ENCODE measurements at places on chromosomes 5 and 9.

GRCh38 chr5:99034336-99034735, 105.5 kb upstream of the CHD1 start:
- no peak for DNase-seq

DNA sequence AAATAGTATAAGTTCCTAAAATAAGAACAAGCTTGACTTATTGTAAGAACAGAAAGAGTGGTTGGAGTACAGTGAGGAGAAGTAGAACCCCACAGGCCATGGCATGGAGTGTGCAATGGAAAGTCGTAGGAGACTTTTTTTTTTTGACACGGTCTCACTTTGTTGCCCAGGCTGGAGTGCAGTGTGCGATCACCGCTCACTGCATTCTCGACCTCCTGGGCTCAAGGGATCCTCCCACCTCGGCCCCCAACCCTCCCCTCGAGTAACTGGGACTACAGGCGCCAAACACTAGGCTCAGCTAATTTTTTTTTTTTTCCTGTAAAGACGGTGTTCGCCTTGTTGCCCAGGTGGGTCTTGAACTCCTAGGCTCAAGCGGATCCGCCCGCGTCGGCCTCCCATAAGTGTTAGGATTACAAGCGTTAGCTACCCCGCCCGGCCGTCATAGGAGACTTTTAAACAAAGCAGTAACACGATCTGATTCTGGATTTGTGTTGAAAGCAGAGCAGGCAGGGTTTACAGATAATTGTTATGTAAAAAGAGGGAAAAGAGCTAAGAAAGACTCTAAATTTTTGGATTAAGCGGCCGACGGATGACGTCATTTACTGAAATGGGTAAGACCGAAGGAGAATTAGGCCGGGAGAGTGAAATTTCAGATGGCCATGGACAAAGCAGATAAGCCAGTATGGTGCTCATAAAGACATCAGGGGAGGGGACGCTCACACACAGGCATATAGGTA, 752 bp downstream of the TSTD2 start:
- DNase-seq, result peak; percentile 6

GRCh38 chr9:36150574-36151315, 14.2 kb downstream of the GLIPR2 start:
- no peak for DNase-seq

DNA sequence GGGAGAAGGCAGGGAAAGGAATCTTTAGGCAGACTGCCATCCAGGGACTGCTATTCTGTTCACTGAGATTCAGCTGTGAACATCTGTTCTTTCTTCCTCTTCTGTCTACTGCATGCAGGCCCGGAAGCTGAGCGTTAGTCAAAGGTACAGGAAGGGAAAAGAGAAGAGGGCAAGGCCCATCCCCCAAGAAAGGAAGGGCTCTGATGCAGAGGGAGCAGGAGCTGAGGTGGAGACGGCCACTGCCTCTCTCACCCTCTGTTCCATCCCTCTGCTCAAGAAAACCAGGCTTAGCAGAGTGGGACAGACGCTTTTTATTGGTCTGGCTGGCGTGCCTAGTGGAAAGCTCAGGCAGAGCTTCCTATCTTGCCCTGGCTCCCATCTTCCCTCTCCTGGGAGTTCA, 57.6 kb downstream of the PFDN1 start:
- DNase-seq, result no peak

DNA sequence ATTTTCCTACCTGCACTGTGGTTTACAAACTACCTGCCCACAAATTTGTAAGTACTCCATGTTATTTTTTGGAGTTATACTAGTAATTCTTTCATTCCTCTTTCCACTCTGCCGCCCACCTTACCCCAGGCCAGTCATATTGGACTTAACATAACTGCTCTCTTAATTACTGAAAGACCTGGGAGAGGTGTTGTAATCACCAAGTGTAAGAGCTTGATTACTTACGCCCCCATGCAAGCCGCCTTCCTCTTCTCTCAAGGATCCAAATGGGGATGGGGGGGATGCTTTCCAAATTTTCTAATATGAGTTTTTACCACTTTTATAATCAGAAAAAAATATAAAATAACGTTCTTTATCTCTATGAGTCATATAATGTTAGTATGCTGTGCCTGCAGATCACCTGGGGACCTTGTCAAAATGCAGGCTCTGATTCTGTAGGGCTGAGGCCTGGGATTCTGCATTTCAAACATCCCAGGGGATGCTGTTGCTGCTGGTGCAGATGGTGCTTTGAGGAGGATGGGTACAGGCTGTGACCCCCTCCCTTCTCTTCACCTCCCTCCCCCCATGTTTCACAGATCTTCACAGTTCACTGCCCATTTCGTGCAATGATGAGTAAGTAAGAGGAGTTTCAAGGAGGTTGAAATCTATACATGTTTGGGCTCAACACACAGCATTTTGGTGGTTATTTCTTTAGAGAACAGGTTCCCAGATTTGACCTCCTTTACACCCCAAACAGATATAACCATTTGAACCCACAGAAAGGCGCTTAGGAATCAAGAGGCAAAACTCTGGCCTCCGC, 87.3 kb downstream of the SEC61B start:
- no peak for DNase-seq

GRCh38 chr9:131049829-131050715, 41.1 kb downstream of the LAMC3 start:
- no peak for DNase-seq

DNA sequence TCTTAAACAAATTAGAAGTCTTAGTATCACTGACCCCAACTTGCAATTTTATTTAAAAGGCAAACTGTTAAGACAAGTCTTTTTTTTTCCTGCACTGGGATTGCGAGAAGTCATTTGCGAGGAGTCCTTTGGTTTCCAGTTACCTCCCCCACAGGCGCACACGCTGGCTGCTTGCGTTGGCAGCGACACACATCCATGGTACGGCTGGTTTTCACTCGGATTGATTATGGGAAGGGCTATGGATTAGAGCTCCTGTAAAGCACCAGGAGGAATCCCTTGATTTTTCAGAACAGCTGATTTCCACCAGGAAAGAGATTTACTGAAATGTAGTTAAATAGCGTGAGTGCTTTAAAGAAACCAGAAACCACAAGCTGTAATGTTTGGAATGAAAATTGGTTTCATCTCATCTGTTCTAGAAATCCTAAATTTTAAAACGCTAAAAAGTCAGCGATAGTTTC, 737 bp downstream of the SLC1A3 start:
- DNase-seq, result no peak

- DNase-seq, result no peak
These were observed 67.9 kb downstream of the KIAA1958 start for GRCh38 chr9:112554516-112554915.

DNA sequence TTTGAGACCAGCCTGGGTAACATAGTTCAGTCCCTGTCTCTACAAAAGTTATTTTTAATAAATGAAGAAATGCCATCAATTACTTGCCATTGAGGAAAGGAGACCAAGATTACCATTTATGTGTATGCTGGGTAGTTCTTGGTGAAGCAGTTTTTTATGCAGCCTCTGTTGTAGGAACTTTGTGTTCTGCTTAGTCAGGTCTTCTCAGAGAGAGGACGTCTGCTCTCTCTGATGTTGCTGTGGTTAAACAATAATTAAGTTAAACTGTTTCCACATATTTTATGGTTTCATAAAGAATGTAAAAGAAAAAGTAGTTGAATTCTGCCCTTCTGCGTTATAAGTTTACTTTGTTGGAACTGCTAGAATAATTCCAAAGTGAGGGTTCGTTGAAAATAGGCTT, 210.5 kb downstream of the KDM4C start:
- DNase-seq, result no peak

DNA sequence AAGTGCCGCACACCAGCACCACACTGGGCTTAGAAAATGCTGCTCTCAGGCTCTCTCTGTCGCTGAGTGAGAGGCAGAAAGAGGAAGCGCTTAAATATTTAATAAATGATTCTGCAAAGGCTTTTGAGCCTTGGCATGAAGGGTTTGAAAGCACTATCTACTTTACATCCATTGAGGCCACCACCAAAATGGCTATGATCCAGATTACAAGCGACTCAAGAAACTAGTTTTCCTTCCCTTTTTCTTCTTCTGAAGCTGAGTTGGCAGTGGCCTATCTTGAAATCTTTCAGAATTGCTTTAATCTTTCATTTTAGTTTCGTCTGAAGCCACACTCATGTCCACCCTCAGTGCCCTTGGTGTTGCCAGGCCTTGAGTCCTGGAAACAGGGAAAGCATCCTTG, 59.5 kb downstream of the EBF1 start:
- no peak for DNase-seq

GRCh38 chr5:168680395-168680794, 101.2 kb upstream of the PANK3 start:
- no peak for DNase-seq

DNA sequence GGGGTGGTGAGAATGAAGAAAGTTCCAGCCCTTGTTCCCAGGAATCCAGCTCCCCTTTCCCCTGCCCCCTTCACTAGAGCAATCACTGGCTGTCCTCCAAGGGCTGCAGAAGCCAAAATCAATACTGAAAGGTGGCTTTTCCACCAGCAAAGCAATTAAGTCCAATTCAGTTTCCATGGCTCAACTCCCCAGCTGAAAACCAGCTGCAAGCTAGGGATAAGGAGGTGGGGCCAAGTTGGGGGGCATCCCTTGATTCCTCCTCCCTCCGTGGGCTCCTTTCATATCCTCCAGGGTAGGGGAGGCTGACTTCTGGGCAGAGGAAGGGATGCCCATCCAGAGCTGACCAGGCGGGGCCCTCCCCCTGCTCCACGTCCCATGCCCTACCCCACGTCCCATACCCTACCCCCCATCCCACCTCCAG, 22.7 kb downstream of the CAMK2A start:
- DNase-seq, result no peak

DNA sequence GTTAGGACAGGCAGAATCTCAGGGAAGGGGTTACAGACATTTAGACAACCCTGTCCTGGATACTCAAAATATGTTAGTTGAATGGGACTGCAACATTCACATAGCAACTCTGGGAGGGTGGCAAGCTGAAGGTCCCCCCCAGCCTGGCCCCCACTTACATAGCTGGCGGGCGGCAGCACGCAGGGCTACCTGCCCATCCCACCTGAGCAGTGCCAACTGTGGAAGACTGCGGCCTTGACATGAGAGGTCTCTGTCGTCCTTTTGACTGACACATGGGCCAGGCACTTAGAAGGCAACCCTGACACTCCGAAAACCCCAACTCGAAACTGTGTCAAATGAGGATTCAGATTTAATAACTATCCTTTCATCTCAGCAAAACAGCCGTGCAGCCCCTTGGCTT, 16.5 kb downstream of the PAX5 start:
- no peak for DNase-seq

DNA sequence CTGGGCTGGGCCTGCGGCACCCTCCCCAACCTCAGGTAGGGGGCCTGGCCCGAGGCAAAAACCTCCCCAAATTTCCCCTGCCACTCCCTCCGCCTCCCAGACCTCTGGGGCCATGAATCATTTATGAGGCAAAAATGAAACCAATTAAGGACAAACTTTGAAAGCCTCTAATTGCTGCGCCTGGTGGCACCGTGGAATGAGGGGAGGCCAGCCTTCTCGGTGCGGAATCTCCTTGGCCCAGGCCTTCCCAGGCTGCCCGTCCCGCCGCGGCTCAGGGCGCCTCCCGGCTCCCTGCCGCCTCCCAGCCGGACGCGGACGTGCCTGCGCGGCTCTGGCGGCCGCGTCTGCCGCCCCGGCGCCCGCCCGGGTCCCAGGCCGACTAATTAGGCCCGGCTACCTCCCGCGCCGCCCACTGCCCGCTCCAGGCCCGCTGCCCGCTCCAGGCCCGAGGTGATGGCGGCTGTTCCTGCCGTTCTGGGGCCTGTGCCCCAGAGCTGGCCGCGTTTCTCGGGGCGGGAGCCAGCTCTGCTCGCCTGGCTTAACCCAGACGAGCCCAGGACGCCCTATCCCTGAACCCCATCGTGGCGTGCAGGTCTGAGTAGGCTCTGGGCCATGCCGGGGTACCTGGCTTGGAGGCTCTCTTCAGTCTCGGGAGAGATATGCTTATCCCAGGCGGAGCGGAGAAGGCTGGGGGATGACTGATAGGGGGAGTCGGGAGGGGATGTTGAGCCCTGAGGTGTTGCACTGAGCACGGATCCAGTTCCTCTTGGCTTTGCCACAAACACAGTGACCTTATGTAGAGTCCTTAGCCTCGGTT, 20.1 kb downstream of the CXXC5 start:
- peak; percentile 40 for DNase-seq

- no peak for DNase-seq
These were observed 367.8 kb downstream of the IRX2 start for GRCh38 chr5:2383698-2384065.

DNA sequence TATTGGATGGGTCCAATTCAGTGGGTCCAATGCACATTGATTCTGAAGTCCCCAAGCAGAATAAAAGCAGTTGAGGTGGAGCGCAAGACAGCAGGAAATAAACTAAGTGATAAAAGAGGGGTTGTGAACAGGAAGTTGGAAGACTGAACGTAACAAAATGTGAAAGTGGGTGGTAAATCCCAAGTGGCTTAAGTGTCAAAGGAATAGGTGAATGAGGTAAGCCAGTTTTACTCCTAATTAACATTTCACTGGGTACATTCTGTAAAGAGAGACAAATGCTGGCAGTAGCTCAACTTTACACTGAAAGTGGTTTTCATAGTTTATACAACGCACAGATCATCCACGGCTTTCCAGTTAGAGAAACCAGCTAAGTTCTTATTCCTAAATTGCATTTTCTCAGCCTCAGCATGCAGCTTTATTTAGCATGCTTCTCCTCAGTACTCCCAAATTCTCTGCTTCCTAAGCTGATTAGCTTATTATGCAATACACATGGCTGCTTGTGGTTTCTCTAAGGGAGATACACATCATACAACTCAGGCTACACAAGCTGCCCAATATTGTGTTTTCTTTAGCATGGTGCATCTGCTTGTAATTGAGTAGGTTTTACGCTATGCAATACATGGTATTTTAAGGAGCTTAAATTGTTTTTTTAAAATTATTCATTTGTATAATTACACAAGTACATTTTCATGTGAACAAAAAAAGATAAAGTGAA, 34.2 kb upstream of the HSD17B4 start:
- no peak for DNase-seq

GRCh38 chr9:84207491-84207951, 133.0 kb downstream of the SLC28A3 start:
- DNase-seq, result no peak

DNA sequence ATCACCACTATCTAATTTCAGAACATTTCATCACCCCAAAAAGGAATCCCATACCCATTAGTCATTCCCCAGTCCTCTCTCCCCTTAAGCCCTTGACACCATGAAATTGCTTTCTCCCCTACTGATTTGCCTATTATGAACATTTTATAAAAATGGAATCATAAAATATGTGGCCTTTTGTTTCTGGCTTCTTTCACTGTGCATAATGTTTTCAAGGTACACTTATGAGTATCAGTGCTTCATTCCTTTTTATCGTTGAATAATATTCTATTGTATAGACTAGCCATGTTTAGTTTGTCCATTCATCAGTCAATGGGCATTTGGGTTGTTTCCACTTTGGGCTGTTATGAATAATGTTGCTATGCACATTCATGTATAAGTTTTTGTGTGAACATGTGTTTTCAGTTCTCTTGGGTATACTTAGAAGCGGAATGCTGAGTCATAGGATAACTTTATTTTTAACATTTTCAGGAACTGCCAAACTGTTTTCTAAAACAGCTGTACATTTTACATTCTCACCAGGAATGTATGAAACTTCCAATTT, 40.4 kb upstream of the FGF1 start:
- no peak for DNase-seq

GRCh38 chr5:125006011-125006685, 259.7 kb upstream of the ZNF608 start:
- DNase-seq, result no peak
